ENCODE measurements at places on chromosomes 4 and X. TPM values are rescaled to one million over a fixed set of nuclear protein-coding genes. Genes with fewer than 3 reads are reported as not detected.

TKTL1 gene
- total RNA-seq = 0.75 TPM

EMCN gene
- total RNA-seq = not detected

C4orf54 gene
- not detected for total RNA-seq

ADH1A gene
- not detected for total RNA-seq

LAGE3 gene
- total RNA-seq = 38.8 TPM

CNKSR2 gene
- total RNA-seq = 6.3 TPM

ERVMER34-1 gene
- not detected for total RNA-seq

TCP11X2 gene
- not detected for total RNA-seq

GRCh38 chrX:37315511-37316248 is 33.5 kb upstream of the PRRG1 start:
- H3K36me3 ChIP-seq = no peaks in the 10 kb centered on the region
- H3K27me3 ChIP-seq = no peaks in the 10 kb centered on the region
- no peaks in the 10 kb centered on the region for H3K4me1 ChIP-seq
- H3K4me3 ChIP-seq = no peak overlapping the region
- no peak for DNase-seq

DNA sequence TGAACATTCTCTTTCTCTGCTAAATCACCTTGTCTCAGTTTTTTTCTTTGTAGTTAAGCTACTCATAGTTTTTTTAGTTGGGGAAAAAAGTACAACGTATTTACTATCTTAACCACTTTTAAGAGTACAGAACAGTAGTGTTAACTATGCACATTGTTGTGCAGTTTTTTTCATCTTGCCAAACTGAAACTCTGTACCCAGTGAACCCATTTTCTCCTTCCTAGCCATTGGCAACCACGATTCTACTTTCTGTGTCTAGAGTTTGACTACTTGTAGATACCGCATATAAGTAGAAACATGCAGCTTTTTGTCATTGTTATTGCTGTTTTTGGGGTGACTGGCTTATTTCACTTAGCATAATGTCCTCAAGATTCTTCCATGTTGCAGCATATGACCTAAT is 10.0 kb downstream of the N4BP2 start:
- H3K27ac ChIP-seq = no peak overlapping the region
- no peak overlapping the region for H3K4me3 ChIP-seq
- H3K27me3 ChIP-seq = no peaks in the 10 kb centered on the region
- H3K4me1 ChIP-seq = peaks cover 30% of the 10 kb centered on the region
- peaks cover 44% of the 10 kb centered on the region for H3K36me3 ChIP-seq

DNA sequence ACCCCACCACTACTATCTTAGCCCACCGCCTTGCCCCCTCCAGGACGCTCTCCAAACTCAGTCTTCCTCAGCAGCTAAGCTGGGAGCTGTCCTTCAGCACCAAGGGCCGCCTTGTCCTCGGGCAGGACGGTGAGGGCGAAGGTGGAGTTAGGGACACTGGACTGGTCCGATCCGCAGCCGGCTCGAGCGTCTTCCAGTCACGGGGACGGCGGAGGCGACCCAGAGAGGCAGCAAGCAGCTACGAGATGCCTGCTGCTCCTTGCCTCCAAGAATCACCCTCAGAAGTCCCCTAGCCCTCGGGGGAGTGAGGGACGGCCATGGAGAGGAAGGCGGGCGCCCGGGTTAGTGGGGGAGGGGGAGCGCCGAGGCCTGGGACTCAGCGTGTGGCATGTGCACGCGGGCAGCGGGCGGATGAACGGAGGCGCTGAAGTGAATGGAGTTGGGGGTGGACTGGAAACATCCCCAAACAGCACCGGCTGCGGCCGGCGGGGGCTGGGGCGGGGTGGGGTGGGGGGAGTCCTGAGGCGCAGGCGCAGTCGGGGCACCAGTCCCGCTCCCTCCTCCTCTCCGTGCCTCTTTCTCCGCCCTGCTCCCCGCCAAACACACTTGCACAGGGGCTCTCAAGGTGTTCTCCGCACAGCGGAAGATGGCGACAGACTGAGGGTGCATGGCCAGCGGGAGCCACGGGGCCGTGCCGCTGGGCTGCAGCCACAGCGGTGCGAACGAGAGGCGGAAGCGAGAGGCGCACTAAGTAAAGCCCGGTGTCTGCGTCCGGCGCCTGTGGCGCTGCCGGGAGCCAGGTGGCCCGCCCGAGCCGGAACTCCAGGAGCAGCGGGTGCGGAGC is at the start of gene NALF2:
NALF2 (plus strand) TSS at position 545 of the 844 bp plus-strand sequence. CDS start 957 bp downstream, outside the sequence.
- no peak within 1 kb of the TSS for H3K27ac ChIP-seq
- H3K36me3 ChIP-seq = no peaks in the 10 kb centered on the region
- H3K27me3 ChIP-seq = peaks cover 25% of the 10 kb centered on the region
- peaks cover 3% of the 10 kb centered on the region for H3K4me1 ChIP-seq

- no peaks in the 10 kb centered on the region for H3K4me1 ChIP-seq
- H3K27me3 ChIP-seq = no peaks in the 10 kb centered on the region
- H3K36me3 ChIP-seq = no peaks in the 10 kb centered on the region
- H3K27ac ChIP-seq = no peak overlapping the region
- DNase-seq = no peak
These were observed 607.2 kb upstream of the NDST4 start for GRCh38 chr4:115720611-115721010.

DNA sequence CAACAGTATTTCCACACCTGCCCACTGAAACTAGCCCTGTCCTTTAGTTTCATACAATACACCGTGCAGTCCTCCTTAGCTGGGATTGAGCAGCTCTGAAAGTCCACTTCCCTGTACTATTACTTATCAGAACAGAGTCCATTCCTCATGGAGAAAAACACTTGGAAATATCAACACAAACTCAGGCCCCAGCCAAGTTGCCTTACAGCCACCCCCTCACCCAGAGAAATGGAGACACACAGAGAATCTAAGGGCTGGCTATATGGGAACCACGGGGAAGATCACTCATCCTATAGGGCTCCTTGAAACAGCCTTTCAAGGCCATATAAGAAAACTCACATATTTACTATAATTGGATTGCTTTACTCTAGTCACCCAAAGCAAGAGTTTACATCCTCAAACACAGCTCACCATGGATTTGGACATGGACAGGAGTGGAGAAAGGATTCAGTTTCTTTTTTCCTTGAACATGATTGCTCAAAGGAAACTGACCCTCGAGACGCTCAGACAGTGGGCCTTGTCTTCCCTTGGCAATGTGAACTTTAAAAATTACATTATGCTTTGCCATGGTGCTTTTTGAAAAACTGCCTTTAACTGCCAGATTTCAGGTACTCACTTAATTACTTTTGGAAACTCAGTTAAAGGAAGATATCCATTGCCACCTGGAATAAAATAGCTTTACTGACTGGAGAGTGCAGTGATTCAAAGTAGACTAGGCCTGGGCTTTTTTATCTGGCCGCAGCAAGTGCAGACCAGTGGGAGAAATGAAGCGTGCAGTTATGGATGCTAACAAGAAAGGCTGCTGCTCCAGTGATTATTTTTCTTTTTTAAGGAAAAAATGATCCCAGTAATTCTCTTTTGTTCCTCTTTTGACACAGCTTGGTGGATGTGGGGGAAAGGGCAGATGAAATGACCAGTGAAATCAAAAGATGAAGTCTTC is 1.6 kb downstream of the SCARB2 start:
- H3K4me1 ChIP-seq = peaks cover 35% of the 10 kb centered on the region
- H3K4me3 ChIP-seq = peak overlapping the region; percentile 79
- peak overlapping the region; percentile 84 for H3K27ac ChIP-seq
- no peak for DNase-seq
- peaks cover 2% of the 10 kb centered on the region for H3K36me3 ChIP-seq
- peaks cover 5% of the 10 kb centered on the region for H3K27me3 ChIP-seq

GRCh38 chr4:2066571-2067445 is 7.7 kb downstream of the NAT8L start:
- H3K4me1 ChIP-seq = no peaks in the 10 kb centered on the region
- H3K27me3 ChIP-seq = peaks cover under 1% of the 10 kb centered on the region
- H3K27ac ChIP-seq = no peak overlapping the region
- H3K4me3 ChIP-seq = no peak overlapping the region
- H3K36me3 ChIP-seq = no peaks in the 10 kb centered on the region
- no peak for DNase-seq

- no peaks in the 10 kb centered on the region for H3K27me3 ChIP-seq
- no peak overlapping the region for H3K4me3 ChIP-seq
- DNase-seq = no peak
- no peak overlapping the region for H3K27ac ChIP-seq
These were observed 54.4 kb downstream of the RNF150 start for GRCh38 chr4:141078871-141079270.

DNA sequence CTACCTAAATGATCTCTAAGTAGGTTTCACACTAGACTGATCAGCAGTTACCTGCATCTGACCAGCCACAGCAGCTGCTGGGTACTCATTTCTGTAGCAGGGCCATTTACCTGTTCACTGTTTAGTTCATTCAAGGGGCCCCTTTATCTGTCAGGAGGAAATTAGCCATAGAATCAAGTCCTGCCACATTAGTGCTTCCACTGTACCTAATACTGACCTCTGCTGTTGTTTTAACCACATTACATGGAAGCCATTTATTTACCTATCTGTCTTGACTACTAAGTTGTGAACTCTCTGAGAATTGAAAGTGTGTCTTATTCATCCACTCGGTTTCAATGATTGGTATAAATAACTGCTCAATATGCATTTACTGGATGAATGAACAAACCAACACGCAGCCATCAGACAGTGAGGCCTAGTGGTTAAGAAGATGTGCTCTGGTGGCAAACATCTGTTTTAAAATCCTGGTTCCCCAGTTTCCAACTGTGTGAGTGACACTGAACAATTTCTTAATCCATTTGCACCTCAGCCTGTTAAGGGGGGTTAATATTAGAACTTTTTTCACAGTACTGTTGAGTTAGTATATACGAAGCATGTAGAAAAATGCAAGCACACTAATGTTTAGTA is 30.0 kb upstream of the ANXA5 start:
- no peak overlapping the region for H3K27ac ChIP-seq
- H3K4me3 ChIP-seq = no peak overlapping the region
- H3K36me3 ChIP-seq = no peaks in the 10 kb centered on the region
- H3K27me3 ChIP-seq = peaks cover 11% of the 10 kb centered on the region
- DNase-seq = no peak
- H3K4me1 ChIP-seq = peaks cover 12% of the 10 kb centered on the region

GRCh38 chr4:536351-536972 is 37.5 kb downstream of the PIGG start:
- no peak for DNase-seq
- H3K27me3 ChIP-seq = no peaks in the 10 kb centered on the region
- no peak overlapping the region for H3K27ac ChIP-seq
- H3K4me3 ChIP-seq = no peak overlapping the region

GRCh38 chrX:29136904-29137303 is 549.7 kb downstream of the IL1RAPL1 start:
- no peak for DNase-seq
- no peaks in the 10 kb centered on the region for H3K4me1 ChIP-seq
- no peaks in the 10 kb centered on the region for H3K27me3 ChIP-seq

GRCh38 chrX:99398545-99398944 is 1011.5 kb downstream of the PCDH19 start:
- H3K27me3 ChIP-seq = no peaks in the 10 kb centered on the region
- no peak overlapping the region for H3K4me3 ChIP-seq
- H3K4me1 ChIP-seq = no peaks in the 10 kb centered on the region
- no peaks in the 10 kb centered on the region for H3K36me3 ChIP-seq

DNA sequence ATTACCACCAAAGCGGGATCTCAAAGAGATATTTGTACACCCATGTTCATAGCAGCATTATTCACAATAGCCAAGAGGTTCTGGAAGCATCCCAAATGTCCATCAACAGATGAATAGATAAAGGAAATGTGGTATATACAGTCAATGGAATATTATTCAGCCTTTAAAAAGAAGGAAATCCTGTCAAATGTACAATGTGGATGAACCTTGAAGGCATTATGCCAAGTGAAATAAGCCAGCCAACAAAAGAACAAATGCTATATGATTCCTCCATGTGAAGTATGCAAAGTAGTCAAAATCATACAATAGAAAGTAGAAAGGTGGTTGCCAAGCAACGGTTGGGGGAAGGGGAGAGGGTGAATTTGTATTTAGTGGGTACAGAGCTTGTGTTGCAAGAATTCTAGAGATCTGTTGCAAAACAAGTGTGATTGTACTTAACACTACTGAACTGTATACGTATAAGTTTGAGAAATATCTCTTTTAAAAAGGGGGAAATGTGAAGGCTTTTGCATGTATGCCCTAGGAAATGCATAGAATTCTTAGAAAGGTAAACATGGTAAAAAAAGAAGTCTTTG is 5.0 kb upstream of the ZRSR2 start:
- H3K36me3 ChIP-seq = peaks cover 16% of the 10 kb centered on the region
- H3K27ac ChIP-seq = no peak overlapping the region
- H3K4me1 ChIP-seq = peaks cover 18% of the 10 kb centered on the region
- no peak overlapping the region for H3K4me3 ChIP-seq
- DNase-seq = no peak

DNA sequence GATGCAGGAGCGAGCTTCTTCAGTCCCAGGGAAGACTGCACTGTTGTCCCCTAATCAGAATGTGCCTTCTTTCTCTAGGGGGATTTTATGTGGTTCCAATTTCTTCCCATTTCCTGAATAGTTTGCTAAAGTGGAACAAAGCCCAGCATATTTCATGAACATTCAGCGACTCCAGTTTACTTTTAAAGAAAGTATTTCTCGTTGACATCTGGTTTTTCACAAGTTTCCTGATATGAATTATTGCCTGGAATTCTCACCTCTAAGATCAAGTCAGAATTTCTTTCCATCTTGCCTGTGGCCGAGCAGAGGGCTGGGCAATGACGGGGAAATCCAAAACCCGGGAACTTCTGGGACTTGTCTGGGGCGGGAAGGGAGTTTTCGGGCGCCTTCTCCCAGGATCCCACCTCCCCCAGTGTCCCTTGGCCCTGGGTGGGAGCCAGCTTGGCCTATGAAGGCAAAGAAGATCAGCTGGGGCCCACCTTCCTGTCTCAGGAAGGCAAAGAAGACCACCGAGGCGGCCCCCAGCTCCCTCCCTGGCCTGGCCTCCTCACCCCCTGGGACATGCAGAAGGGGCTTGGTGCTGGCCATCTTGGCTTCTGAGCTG is 15.4 kb downstream of the SORCS2 start:
- peaks cover 3% of the 10 kb centered on the region for H3K27me3 ChIP-seq
- H3K27ac ChIP-seq = no peak overlapping the region
- no peak for DNase-seq
- H3K4me3 ChIP-seq = no peak overlapping the region
- no peaks in the 10 kb centered on the region for H3K36me3 ChIP-seq
- no peaks in the 10 kb centered on the region for H3K4me1 ChIP-seq

- no peak overlapping the region for H3K4me3 ChIP-seq
- peaks cover 2% of the 10 kb centered on the region for H3K27me3 ChIP-seq
- H3K27ac ChIP-seq = no peak overlapping the region
These were observed 821 bp downstream of the CXCL8 start for GRCh38 chr4:73741031-73741749.

- peaks cover 18% of the 10 kb centered on the region for H3K4me1 ChIP-seq
- no peak overlapping the region for H3K4me3 ChIP-seq
- peaks cover 6% of the 10 kb centered on the region for H3K36me3 ChIP-seq
- H3K27ac ChIP-seq = no peak overlapping the region
These were observed 13.6 kb upstream of the GPR174 start for GRCh38 chrX:79130857-79131256.

- no peak overlapping the region for H3K4me3 ChIP-seq
- H3K36me3 ChIP-seq = no peaks in the 10 kb centered on the region
- no peaks in the 10 kb centered on the region for H3K4me1 ChIP-seq
- H3K27me3 ChIP-seq = peaks cover 21% of the 10 kb centered on the region
- no peak for DNase-seq
These were observed 155.9 kb downstream of the AASDH start for GRCh38 chr4:56231410-56231809.

GRCh38 chr4:52560844-52561280 is 98.2 kb downstream of the USP46 start:
- no peak overlapping the region for H3K27ac ChIP-seq
- peaks cover 31% of the 10 kb centered on the region for H3K27me3 ChIP-seq
- H3K36me3 ChIP-seq = no peaks in the 10 kb centered on the region

- H3K4me3 ChIP-seq = no peak overlapping the region
- H3K36me3 ChIP-seq = no peaks in the 10 kb centered on the region
- H3K27me3 ChIP-seq = no peaks in the 10 kb centered on the region
- H3K4me1 ChIP-seq = no peaks in the 10 kb centered on the region
These were observed 256.1 kb downstream of the THOC2 start for GRCh38 chrX:123476611-123477219.

Measured in activated CD8-positive, alpha-beta memory T cell treated with anti-CD3 and anti-CD28 coated beads, Interleukin-2, amount 10 ng/mL, durations not matched to agents 7 days and 5 days (primary cell).